ENCODE measurements at places on chromosomes 16 and 17.
A peak's percentile ranks its signal among the peaks of the same experiment; 100 is the strongest.

GRCh38 chr17:81322271-81323082 is 27.4 kb upstream of the SLC38A10 start:
- DNase-seq: no peak

- no peak for DNase-seq
These were observed 5.8 kb upstream of the DHRS13 start for GRCh38 chr17:28908640-28909167.

- peak; percentile 56 for DNase-seq
These were observed 150.8 kb downstream of the SSH2 start for GRCh38 chr17:29778956-29779811.

GRCh38 chr17:50414808-50415207 is 11.2 kb upstream of the ACSF2 start:
- no peak for DNase-seq

GRCh38 chr17:43907425-43907981 is at the start of gene MPP2:
Gene MPP2 (minus strand): TSS chr17:43907536. CDS start chr17:43904460, 3,076 bp downstream.
- peak; percentile 95 for DNase-seq

DNA sequence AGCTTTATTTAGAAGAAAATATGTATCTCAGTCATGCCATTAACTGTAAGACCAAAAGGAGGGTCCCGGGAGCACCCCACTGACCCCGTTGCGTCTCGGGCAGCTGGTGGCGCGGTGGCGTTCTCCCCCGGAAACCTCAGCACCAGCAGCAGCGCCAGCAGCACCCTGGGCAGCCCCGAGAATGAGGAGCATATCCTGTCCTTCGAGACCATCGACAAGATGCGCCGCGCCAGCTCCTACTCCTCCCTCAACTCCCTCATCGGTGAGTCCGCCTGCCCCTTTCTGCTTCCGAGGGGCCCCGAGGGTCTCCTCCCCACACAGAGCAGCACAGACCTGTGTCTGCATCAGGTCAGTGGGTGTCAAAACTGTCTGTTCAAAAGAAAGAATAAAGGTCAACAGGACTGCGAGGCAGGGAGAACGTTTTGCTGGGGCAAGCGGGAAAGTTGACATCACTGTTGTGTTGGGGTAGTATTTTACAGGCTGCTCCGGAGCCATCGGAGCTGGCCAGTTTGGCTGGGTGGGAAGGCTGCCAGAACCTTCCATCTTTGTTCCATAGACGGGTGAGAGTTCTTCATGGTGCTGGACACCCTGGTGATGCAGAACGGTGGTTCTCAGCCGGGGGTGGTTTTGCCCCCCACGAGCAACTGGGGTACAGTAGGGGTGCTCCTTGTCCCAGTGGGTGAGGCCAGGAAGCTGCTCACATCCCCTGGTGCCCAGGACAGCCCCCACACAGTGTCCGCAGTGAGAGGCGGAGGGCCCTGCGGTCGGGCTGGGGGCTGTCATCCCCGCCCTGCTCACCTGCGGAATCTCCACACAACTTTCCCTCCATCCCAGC is 97.8 kb upstream of the CHMP6 start:
- no peak for DNase-seq

GRCh38 chr17:51036084-51036483 is 84.6 kb downstream of the SPAG9 start:
- DNase-seq: no peak

GRCh38 chr17:49260817-49261291 is 30.3 kb upstream of the PHOSPHO1 start:
- no peak for DNase-seq

GRCh38 chr17:73293480-73293911 is 18.3 kb downstream of the CDC42EP4 start:
- no peak for DNase-seq

GRCh38 chr17:31608659-31609254 is 217.3 kb downstream of the RAB11FIP4 start:
- no peak for DNase-seq

GRCh38 chr16:81754858-81755257 is 24.2 kb upstream of the PLCG2 start:
- no peak for DNase-seq

- DNase-seq: no peak
These were observed 10.3 kb downstream of the NDUFAF8 start for GRCh38 chr17:81249223-81250040.

- peak; percentile 56 for DNase-seq
These were observed 36.5 kb downstream of the CYTH1 start for GRCh38 chr17:78745407-78746088.

DNA sequence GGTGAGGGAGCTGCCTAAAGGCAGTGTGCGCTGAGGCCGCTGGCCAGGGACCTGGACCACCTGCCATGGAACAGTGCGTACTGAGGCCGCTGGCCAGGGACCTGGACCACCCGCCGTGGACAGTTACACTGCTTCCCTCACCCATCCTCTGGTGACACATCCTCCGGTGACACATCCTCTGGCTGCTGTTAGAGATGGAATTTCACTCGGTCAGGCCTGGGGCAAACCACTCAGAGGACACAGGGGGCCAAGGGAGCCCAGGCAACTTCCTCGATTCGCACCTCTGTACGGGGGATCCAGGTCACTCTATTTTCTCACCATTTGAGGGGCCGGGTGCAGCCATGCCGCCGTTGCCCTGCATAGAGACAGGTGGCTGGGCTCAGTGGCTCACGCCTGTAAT is 32.4 kb upstream of the RPTOR start:
- no peak for DNase-seq

GRCh38 chr17:34719569-34719968 is 140.2 kb downstream of the TMEM132E start:
- DNase-seq: no peak

GRCh38 chr16:61948414-61948813 is 87.8 kb downstream of the CDH8 start:
- DNase-seq: peak; percentile 55

DNA sequence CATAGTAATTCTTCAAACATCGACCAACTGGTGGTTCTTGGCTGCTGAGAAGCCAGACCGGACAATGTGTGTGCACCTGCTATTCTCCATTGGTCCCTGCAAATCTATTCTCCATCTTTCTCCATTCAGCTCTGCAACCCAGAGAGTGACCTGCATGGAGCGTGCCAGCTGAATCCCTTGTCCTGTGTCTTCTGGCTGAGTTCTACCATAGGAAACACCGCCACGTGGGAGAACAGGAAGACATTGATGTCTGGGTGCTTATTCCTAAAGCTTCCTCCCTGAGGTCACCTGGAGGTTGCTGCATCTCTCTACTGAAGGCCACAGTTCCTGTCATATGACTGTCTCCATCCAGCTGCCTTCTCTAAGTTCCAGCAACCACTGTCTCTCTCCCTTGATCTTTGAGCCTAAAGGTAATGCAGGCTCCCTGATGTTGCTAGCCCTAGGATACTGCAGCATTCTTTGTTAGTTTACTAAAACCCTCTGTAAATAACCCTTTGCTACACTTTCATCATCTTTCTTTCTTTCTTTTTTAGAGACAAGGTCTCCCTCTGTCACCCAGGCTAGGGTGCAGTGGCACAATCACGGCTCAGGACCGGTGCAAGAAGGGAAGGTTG is 10.6 kb upstream of the SMG1 start:
- no peak for DNase-seq

DNA sequence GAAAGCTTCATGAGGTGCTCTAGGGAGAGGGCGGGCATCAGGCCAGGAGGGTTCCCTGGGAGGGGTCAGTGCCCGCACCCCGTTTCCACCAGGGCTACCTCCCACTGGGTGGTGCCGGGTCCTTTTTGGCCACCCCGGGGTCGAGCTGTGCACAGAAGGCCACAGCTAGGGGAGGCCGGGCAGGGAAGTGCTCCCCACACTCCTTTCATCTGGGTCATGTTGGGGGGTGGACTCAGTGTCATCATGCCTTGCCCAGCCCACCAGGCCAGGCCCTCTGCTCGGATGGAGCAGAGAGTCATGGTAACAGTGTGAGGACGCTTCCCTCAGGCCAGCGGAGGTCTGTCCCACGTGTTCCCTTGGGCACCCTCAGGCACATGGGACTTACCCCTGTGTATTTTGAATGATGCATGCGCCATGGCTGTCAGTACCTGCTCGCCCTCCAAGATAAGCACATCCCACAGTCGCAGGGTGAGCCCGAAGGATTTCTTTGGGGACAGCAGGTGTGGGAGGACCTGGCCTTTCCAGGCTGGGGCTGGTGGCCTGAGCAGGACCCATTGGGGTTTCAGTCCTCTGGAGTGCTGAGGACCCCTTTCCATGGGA is 46.4 kb downstream of the TNFRSF13B start:
- DNase-seq: no peak

DNA sequence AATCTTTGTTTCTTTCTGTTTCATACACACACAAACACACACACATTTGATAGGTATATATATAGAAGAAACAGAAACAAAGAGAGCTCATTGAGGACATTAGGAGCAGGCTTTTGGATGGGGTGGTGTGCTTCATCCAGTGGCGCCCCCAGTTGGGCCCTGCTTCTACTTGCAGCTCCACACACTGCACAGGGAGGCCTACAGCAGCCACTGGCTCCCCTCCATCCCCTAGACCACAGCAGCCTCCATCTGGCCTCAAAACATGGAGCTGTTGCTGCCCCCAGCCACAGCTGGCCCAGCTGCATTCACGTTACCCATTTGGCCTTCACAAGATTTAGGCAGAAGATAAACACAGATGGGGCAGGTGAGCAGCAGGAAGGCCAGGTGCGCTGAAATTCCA is 33.1 kb upstream of the NF1 start:
- DNase-seq: peak; percentile 53

DNA sequence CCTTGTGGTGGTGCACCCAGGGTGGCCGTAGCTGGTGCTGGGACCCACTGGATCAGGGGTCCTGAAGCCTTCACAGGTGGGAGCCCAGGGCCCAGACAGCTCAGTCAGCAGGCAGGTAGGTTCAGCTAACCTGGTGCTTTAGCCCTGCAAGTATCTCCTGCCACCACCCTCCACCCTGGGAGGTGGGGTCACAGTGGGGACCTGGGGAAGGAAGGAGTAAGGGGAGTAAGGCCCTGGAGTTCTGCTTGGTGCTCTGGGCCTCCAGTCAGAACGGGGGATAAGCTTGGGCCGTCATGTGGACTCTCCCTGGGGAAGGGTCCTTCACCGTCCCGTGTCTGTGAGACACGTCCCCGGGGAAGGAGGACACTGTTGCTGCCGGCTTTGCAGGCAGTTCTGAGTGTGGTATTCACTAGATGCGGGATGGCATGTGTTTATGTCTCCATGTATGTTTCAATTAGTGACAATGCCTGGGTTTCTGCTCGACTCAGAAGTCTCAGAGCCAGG is 20.7 kb downstream of the SGSM2 start:
- no peak for DNase-seq

GRCh38 chr17:72266112-72266775 is 145.4 kb downstream of the SOX9 start:
- no peak for DNase-seq

GRCh38 chr16:88941913-88942909 is 34.8 kb downstream of the CBFA2T3 start:
- peak; percentile 82 for DNase-seq

- no peak for DNase-seq
These were observed 58.2 kb downstream of the MFSD11 start for GRCh38 chr17:76796081-76796480.

GRCh38 chr16:47230296-47230695 is 86.6 kb upstream of the NETO2 start:
- DNase-seq: no peak

GRCh38 chr16:53515811-53516210 is 12.8 kb upstream of the AKTIP start:
- no peak for DNase-seq

DNA sequence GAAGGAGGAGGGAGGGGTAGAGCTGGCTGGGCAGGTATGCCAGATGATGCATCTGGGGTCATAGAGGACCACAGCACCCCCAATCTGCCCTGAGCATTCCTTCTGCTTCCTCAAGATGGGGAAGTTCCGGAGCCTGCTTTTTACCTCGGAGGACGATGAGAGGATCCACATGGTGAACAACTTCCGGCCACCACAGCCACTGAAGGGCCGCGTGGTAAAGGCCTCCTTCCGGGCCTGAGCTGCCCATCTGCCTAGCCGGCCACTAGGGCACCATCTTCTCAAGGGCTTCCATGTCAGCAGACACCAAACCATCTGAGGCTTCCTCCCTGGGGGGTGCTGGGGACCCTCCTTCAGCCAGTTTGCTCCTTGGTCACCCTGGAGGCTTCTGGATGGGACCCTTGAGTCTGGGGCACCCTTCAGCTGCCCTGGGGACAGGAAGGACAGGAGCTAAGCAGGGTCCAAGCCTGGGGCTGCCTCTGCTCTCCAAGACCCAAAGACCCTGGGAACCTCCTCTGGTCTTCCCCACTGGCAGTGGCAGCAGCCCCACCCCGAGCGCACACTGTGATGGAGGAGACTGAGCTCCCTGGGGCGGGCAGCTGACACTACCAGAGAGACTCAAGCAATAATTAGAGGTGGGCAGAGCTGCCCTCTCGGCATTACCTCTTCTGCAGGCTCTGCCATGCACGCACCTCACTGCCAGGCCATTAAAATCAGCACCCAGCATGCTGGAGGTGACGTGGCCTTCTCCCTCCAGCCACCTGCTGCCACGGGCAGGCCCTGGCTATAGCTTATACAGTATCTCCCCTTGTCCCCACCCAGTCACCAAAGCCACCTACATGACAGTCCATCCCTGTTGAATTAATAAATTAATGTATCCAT is 9.3 kb downstream of the CA7 start:
- DNase-seq: no peak

DNA sequence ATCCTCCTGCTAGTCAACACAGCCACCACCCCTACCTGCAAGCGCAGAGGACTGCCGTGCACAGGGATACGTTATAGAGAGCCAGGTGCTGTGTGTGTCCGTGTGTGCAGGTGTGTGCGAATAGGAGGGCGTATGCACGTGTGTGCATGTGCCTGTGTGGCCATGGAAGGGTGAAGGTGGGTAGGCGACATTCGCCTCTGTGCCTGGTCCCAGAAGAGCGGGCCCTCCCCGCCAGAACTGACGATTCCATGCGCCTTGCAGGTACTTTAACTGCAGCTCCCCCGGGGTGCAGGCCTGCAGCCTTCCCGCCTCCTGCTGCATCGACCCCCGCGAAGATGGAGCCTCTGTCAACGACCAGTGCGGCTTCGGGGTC is 8.7 kb downstream of the PDE6G start:
- no peak for DNase-seq

DNA sequence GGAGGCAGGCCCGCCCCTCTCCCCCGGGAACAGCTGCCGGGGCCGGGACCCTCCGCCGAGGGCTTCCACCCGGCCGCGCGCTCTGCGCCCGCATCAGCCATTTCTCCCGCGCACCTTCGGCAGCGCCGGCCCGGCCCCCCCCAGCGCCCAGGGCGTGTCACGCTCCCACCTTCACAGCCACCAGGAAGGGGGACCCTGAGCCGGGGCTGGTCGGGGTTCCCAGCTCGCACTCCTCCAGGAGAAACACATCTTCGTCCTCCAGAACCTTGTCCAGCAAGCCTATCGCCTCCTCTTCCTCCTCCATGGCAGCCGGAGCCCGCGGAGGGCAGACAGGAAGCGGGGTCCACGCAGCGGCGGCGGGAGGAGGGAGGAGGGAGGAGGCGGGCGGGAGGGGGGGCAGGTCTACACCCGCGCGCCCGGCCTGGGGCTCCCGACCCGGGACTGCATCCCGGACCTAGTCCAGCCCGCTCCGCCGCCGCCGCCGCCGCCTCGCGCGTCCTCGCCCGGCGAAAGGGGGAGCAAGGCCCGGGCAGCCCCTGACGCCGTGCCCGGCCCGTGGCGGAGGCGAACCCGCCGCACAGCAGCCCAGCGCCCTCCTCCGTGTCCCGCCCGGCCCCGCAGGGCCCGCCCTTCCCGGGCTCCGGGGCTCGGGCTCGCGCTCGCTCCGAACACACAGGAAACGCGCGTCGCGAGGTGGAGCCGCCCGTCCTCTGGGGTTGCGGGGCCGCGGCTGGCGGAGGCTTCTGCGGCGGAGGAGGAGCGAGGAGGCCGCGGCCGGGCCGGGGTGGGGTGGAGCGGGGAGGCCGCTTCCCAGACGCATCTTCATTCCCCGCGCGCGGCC is 70.8 kb downstream of the ABR start:
- peak; percentile 68 for DNase-seq

GRCh38 chr16:5928476-5929065 is 831.0 kb upstream of the EEF2KMT start:
- peak; percentile 54 for DNase-seq

Measured in neural progenitor cell (in vitro differentiated cells).